HCT116 (cell line): ENCODE measurements at places on chromosomes 11 and 22. TPM values are rescaled to one million over a fixed set of nuclear protein-coding genes. Genes with fewer than 3 reads are reported as not detected.

The OR51B5 gene
- 140 TPM for total RNA-seq

The SMIM35 gene
- not detected for total RNA-seq

The ANGPTL5 gene
- total RNA-seq = not detected

The FAM180B gene
- not detected for total RNA-seq

The ACRV1 gene
- total RNA-seq = not detected

GRCh38 chr22:43985532-43985931, 30.3 kb downstream of the SAMM50 start:
- no peak for DNase-seq
- H3K27me3 ChIP-seq = no peaks in the 10 kb centered on the region
- no peaks in the 10 kb centered on the region for H3K4me1 ChIP-seq
- no peak overlapping the region for H3K27ac ChIP-seq
- peaks cover 11% of the 10 kb centered on the region; the same call in 1 of the 2 replicates for H3K36me3 ChIP-seq

- H3K4me1 ChIP-seq = 0 out of 2 replicates have a peak, but pooled peaks cover 3% of the 10 kb centered on the region
- no peak overlapping the region for H3K4me3 ChIP-seq
- H3K27ac ChIP-seq = no peak overlapping the region
- H3K27me3 ChIP-seq = no peaks in the 10 kb centered on the region
- no peak for DNase-seq
These were observed 25.2 kb downstream of the GTF2H1 start for GRCh38 chr11:18347471-18348125.

DNA sequence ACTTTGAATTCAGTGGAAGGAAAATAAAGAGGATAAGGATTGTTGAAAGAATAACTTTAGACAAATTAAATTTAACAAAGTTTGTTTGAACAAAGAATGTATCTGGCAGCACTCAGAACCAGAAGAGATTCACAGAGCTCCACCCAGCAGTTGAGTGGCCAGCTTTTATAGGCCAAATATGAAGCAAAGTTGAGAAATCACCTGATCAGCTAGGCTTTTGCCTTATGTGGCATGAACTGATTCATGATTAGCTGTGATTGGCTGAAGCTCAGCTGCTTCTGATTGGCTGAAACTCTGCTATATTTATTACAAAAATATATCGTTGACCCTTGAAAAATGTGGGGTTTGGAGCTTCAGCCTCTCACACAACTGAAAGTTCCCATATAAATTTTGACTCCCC, 62.6 kb downstream of the PIWIL4 start:
- DNase-seq = no peak
- no peaks in the 10 kb centered on the region for H3K27me3 ChIP-seq
- no peak overlapping the region for H3K27ac ChIP-seq
- no peaks in the 10 kb centered on the region for H3K36me3 ChIP-seq

DNA sequence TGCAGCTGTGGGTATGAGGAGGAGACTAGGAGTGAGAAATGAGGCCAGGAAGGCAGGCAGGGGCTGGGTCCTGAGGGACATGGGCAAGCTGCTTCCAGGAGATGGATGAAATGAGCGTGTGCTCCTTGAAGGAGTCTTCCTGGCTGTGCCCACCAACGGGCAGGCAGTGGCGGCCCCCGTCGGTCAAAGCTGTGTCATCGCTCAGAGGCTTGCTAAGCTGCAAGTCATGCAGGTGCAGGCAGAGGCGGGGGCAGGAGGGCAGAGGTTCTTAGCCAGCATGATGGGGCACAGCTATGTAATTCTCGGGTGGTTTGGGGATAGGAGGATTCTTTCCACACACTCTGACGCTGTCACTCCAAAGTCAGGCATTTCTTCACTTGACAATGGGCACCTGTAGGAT, 12.5 kb upstream of the PEX26 start:
- DNase-seq = no peak
- H3K27ac ChIP-seq = no peak overlapping the region
- H3K4me3 ChIP-seq = no peak overlapping the region
- no peaks in the 10 kb centered on the region for H3K36me3 ChIP-seq
- H3K4me1 ChIP-seq = peaks cover 13% of the 10 kb centered on the region

DNA sequence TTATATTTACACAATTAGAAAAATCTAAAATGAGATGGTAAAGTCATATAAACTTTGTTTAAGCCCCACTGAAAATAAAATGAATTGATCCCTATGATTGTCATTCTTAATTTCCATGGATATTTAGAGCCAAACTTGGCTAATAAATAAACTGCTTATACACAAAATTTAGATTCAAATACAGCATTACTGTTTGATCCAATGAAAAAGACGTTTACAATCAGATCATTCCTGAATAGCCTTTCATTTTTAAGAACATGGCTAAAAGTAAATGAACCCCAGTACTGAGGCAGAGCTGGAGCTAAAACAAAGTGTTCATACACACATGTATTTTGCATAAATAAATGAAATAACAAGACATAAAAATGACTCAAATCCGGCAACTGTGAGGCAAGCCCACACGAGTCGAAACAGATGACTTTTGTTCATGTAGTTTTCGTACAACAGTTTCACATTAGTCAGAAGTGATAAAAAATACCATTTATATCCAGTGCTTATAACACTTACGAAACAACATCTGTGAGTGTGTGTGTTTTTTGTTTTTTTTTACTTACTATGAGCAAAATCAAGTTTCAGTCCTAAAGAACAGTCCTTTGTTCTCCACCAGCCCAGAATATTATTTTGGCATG, 386.5 kb downstream of the SOX6 start:
- no peak overlapping the region for H3K4me3 ChIP-seq
- H3K27me3 ChIP-seq = no peaks in the 10 kb centered on the region
- H3K4me1 ChIP-seq = 0 out of 2 replicates have a peak, but pooled peaks cover 2% of the 10 kb centered on the region

- no peak overlapping the region for H3K4me3 ChIP-seq
- no peak for DNase-seq
- no peak overlapping the region for H3K27ac ChIP-seq
- no peaks in the 10 kb centered on the region for H3K27me3 ChIP-seq
- H3K4me1 ChIP-seq = peaks cover 2% of the 10 kb centered on the region; the same call in 1 of the 2 replicates
These were observed 10.2 kb upstream of the MS4A12 start for GRCh38 chr11:60482361-60482760.

DNA sequence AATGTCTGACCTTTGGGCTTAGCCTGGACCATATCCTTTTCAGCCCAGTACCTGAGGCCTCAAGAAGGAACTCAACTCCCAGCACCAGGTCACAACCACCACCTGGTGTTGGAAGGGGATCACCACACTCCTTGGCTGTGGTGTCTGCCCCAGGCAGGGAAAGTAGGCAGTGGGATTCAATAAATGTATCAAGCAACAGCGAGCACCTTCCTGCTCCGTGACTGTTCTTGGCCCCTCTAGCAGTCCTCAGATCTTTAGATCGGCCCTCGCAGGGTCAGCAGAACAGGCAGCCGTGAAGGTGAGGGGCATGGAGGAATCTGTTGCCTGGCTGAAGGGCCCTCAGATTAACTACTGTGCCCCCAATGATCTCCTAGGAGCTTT, 15.9 kb downstream of the ARFGAP2 start:
- H3K4me3 ChIP-seq = no peak overlapping the region
- no peaks in the 10 kb centered on the region for H3K27me3 ChIP-seq
- DNase-seq = no peak
- H3K4me1 ChIP-seq = no peaks in the 10 kb centered on the region
- H3K27ac ChIP-seq = no peak overlapping the region
- peaks cover 7% of the 10 kb centered on the region; the same call in 1 of the 2 replicates for H3K36me3 ChIP-seq

GRCh38 chr11:64577202-64577601, 13.8 kb upstream of the SLC22A12 start:
- H3K27me3 ChIP-seq = no peaks in the 10 kb centered on the region
- no peaks in the 10 kb centered on the region for H3K36me3 ChIP-seq
- H3K4me1 ChIP-seq = no peaks in the 10 kb centered on the region
- no peak overlapping the region for H3K27ac ChIP-seq
- no peak for DNase-seq

DNA sequence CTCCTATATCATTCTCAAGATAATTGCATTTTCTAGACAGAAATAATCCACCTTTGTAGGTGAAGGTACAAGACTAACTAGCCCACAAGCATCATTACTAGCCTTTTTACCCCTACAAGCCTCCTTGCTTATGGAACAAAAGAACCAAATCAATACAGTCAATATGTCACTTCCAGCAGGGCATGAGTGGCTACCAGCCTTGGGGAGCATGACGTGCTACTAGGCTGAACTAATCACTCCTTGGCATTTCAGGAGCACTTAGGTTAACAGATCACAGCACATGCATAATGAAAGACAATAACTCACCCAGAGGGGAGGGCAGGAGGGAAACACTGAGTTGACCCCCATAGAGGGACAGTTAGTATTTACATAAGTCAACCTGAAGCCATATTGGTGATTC, 2.7 kb downstream of the DRD2 start:
- H3K27ac ChIP-seq = no peak overlapping the region
- no peaks in the 10 kb centered on the region for H3K4me1 ChIP-seq
- no peaks in the 10 kb centered on the region for H3K36me3 ChIP-seq
- no peak for DNase-seq
- H3K27me3 ChIP-seq = peaks cover 25% of the 10 kb centered on the region
- no peak overlapping the region for H3K4me3 ChIP-seq

GRCh38 chr22:29964776-29965175, 81.8 kb downstream of the MTMR3 start:
- H3K36me3 ChIP-seq = no peaks in the 10 kb centered on the region
- no peak overlapping the region for H3K4me3 ChIP-seq
- no peak overlapping the region for H3K27ac ChIP-seq
- H3K4me1 ChIP-seq = no peaks in the 10 kb centered on the region

DNA sequence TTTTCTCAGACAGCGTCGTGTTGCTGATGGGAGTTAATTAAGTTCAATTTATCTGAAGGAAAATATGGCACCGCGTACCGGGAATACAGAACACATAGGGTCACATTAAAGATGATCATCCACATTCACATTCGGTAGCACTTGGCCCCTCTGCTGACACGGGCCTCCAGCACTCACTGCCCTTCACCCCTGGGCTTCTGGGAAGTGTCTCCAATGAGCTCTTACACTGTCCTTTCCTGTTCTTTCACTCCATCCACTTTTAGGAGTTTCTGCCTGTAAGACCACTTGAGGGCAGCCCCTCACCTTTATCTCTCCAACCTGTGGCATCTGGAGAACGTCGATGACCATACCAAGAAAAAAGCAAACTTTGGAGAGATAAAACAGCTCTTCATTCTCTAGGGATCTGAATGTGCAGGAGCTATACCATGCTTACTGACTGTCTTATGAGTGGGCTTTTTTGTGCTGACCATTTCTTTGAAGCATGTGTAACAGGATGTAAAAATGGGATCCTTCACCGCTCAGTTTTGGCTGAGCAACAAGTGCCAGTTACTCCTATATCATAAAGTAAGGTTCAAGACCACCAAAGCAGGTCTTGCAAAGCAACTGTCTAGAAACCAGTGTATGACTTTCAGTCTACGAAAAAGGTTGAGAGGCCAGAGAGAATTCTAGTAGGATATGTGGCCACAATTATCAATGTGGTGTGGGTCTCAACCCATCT, 1.1 kb upstream of the SERGEF start:
- H3K27me3 ChIP-seq = no peaks in the 10 kb centered on the region
- peaks cover 25% of the 10 kb centered on the region for H3K4me1 ChIP-seq
- peak overlapping the region; percentile 59; the same call in 1 of the 2 replicates for H3K27ac ChIP-seq
- no peaks in the 10 kb centered on the region for H3K36me3 ChIP-seq
- H3K4me3 ChIP-seq = peak overlapping the region; percentile 80
- no peak for DNase-seq

DNA sequence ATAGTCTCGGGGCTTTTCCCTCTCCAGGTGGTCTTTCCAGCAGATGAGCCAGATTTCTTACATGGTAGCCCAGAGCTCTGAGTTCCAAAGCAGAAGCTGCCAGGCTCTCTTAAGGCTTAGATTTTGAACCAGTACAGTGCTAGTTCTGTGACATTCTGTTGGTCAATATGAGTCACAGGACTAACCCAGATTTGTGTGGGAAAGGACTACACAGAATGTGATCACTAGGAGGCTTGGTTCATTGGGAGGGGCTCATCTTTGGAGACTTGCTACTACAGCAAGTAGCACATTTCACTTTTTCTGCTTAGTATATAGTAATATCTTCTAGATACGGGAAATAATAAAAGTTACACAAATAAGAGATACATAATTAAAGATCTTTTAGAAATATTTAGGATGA, 24.1 kb downstream of the RNF214 start:
- no peak overlapping the region for H3K4me3 ChIP-seq
- H3K36me3 ChIP-seq = 0 out of 2 replicates have a peak, but pooled peaks cover 2% of the 10 kb centered on the region
- no peaks in the 10 kb centered on the region for H3K27me3 ChIP-seq

GRCh38 chr11:35357923-35358322, 61.4 kb downstream of the SLC1A2 start:
- H3K27ac ChIP-seq = no peak overlapping the region
- no peak for DNase-seq
- H3K4me3 ChIP-seq = no peak overlapping the region
- H3K4me1 ChIP-seq = peaks cover 5% of the 10 kb centered on the region; the same call in 1 of the 2 replicates

GRCh38 chr11:68651208-68651984, 32.9 kb upstream of the GAL start:
- no peak overlapping the region for H3K27ac ChIP-seq
- H3K27me3 ChIP-seq = no peaks in the 10 kb centered on the region
- no peaks in the 10 kb centered on the region for H3K36me3 ChIP-seq
- H3K4me3 ChIP-seq = no peak overlapping the region
- H3K4me1 ChIP-seq = no peaks in the 10 kb centered on the region

DNA sequence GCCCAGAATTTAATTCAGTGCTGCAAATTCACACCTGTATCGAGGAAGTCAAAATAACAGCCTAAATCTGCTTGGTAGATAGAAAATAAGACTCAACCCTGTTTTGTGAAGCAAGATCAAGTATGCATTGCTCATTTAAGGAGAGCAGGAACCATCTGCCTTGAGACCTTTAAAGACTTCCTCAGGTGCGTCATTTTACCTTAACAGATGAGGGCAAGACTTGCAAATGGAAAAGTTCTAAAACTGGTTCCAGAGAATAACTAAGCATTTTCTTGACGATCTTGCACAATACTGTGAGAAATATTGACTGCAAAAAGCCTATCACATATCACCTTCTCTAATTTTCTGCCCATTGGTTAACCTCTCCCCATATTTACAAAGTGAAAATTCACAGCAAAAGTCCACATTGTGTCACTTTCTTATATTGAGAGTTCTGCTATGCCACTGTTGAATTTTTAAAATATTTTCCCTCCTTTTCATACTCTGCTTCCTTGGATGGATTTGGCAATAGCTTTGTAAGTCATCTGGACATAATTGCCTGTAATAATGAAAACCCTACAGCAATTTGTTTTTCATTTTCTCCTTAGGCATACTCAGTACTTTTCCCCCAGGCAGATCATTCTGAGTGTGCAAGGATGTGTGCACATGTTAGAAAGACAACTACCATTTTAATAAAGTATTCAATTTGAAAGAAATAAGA, 234.2 kb downstream of the AASDHPPT start:
- no peak for DNase-seq
- H3K4me3 ChIP-seq = no peak overlapping the region
- H3K27me3 ChIP-seq = 0 out of 2 replicates have a peak, but pooled peaks cover 8% of the 10 kb centered on the region
- H3K36me3 ChIP-seq = no peaks in the 10 kb centered on the region

- no peaks in the 10 kb centered on the region for H3K36me3 ChIP-seq
- H3K27me3 ChIP-seq = peaks cover 67% of the 10 kb centered on the region
- H3K27ac ChIP-seq = no peak overlapping the region
These were observed 191.0 kb downstream of the MIAT start for GRCh38 chr22:26848244-26848920.

- no peak overlapping the region for H3K27ac ChIP-seq
- no peaks in the 10 kb centered on the region for H3K36me3 ChIP-seq
- H3K4me3 ChIP-seq = no peak overlapping the region
These were observed 6.1 kb upstream of the CHST1 start for GRCh38 chr11:45671246-45672171.

GRCh38 chr11:8784954-8785353, 102.4 kb downstream of the RPL27A start:
- H3K4me3 ChIP-seq = no peak overlapping the region
- no peaks in the 10 kb centered on the region for H3K27me3 ChIP-seq
